ENCODE measurements at places on chromosomes 7 and 10. TPM values are rescaled to one million over a fixed set of nuclear protein-coding genes. Genes with fewer than 3 reads are reported as not detected.

GRID1 gene
- not detected for total RNA-seq

- no peaks in the 10 kb centered on the region for H3K27me3 ChIP-seq
- no peaks in the 10 kb centered on the region for H3K4me1 ChIP-seq
- H3K36me3 ChIP-seq = no peaks in the 10 kb centered on the region
- no peak overlapping the region for H3K4me3 ChIP-seq
- no peak overlapping the region for H3K27ac ChIP-seq
Measured at GRCh38 chr10:34109952-34110702, 705.0 kb downstream of the PARD3 start.

FAM185A gene
- total RNA-seq = 10.8 TPM

GRCh38 chr10:98285416-98285815, 17.4 kb upstream of the LOXL4 start:
- no peak overlapping the region for H3K27ac ChIP-seq
- H3K4me1 ChIP-seq = no peaks in the 10 kb centered on the region
- no peak overlapping the region for H3K4me3 ChIP-seq
- H3K36me3 ChIP-seq = no peaks in the 10 kb centered on the region

- H3K36me3 ChIP-seq = peaks cover 46% of the 10 kb centered on the region
- peaks cover 57% of the 10 kb centered on the region for H3K4me1 ChIP-seq
- H3K27ac ChIP-seq = no peak overlapping the region
- DNase-seq = no peak
- no peaks in the 10 kb centered on the region for H3K27me3 ChIP-seq
- H3K4me3 ChIP-seq = no peak overlapping the region
Measured at GRCh38 chr10:100183481-100183880, 2.3 kb downstream of the ERLIN1 start.

GRID2IP gene
- total RNA-seq = 0.14 TPM

DNA sequence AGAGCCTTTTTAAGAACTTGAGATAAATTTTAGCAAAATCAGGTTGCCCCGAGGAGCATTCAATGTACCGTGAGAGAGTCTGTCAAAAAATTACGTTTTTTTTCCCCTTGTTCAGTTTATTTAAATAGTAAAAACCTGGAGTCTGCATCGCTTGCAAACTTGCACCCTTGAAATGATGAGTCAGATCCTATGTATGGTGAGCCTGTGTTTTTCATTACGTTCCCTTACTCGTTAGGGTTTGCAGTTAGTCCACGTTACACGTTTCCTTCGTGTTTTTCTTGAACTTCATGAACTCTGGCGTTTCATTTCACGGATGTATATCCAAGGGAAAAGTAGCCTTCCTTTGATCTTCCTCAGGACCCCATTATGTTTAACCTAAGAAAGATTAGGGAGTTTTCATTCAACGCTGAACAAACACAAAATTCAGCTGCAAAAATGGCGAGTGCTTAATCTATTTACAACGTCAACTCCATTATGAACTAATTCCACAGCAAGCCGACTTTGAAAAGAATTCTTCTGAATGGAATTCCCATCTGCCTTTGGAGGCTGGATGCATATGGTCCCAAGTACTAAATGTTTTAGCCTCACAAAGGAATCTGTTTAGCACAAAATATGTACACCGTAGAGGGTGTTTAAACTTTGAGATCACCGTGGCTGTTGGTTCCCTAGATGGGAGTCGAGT, 182.4 kb downstream of the MYOF start:
- no peaks in the 10 kb centered on the region for H3K4me1 ChIP-seq
- no peak overlapping the region for H3K27ac ChIP-seq
- H3K4me3 ChIP-seq = no peak overlapping the region
- peaks cover 13% of the 10 kb centered on the region for H3K27me3 ChIP-seq
- DNase-seq = no peak
- no peaks in the 10 kb centered on the region for H3K36me3 ChIP-seq

DNA sequence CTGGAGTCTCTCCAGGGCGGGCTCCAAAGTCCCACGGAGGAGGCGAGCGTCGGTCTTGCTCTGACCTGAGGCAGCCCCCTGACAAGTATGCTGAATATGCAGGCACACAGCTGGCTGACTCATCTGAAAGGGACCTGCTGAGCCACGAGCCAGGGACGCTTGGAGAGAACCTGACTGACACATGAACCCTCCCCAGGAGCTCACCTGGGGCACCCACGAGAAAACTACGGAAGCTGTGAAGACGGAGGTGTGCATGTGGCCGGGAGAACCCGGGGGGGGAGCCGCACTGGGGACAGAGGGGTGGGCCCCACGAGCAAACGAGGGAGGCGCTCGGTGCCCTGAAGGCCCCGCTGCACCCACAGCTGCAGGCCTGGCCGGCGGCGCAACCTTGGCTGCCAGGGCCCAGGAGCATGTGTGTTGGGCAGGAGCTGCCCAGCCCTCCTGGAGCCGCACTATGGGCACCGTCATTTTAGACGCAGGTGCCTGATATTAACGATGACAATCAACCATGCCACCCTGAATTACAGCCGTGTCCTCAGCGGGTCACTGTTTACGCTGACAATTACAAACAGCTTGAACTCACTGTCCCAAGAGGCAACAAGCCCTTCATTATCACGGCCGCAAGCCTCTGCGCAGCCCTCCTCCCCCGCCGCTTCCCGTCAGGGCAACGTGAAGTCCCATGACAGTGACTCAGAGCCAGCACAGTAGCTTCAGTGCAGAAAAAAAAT, 64.7 kb downstream of the DIP2C start:
- H3K27me3 ChIP-seq = peaks cover 12% of the 10 kb centered on the region
- no peak overlapping the region for H3K4me3 ChIP-seq
- H3K36me3 ChIP-seq = no peaks in the 10 kb centered on the region

HGF gene
- not detected for total RNA-seq

DNA sequence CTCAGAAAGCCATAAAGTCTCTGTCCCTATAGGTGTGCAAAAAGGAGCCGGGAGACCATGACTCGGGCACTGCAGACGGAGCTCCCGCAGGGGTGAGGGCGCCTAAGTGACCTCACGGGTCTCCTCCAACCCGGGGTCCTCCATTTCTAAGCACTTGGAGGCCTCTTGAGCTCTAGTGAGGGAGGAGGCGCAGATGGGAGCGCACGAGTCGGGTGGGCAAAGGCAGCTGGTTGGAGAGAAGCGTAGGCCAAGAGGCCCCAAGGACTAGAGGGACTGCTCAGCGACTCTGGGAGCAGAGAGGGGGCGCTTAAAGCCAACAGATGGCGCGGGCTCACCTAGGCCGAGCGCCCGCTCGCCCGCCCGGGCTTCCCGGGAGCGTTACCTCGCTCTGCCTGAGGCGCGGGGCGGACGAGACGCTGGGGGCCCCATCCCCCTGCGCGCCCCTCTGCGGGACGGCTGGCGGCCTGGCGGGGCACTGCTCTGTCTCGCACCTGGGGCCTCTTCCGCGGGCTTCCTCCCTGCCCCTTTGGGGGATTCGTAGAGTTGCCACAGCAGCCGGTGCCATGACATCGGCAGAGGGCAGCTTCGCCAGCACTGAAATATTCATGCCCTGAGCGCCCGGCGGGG, 523 bp upstream of the CDH23 start:
- H3K4me1 ChIP-seq = no peaks in the 10 kb centered on the region
- H3K27me3 ChIP-seq = peaks cover 58% of the 10 kb centered on the region
- H3K36me3 ChIP-seq = no peaks in the 10 kb centered on the region
- no peak overlapping the region for H3K4me3 ChIP-seq
- peak; percentile 43 for DNase-seq

OAT gene
- total RNA-seq = 18.7 TPM

DNA sequence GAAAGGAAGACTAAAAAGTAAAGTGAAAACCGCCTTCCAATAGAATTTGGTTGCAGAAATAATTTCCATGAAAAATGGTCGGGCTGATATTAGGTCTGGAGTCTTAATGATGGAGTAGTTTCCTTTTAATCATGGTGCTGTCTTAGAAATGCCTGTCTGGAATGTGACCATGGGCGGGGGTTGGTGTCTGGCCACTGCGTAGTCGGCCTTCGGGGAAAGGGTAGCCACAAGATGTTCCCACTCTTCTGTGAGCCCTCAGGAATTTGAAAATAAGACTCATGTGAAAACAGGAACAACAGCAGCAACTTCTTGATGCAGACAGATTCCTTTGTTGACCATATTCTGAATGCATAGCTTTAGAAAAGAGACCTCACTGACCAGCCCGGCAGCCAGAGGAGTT, 176.8 kb downstream of the KIAA1217 start:
- no peaks in the 10 kb centered on the region for H3K36me3 ChIP-seq
- H3K27me3 ChIP-seq = peaks cover 1% of the 10 kb centered on the region
- no peak overlapping the region for H3K4me3 ChIP-seq
- H3K27ac ChIP-seq = no peak overlapping the region

- H3K4me1 ChIP-seq = no peaks in the 10 kb centered on the region
- H3K36me3 ChIP-seq = no peaks in the 10 kb centered on the region
- no peak for DNase-seq
- H3K27ac ChIP-seq = no peak overlapping the region
Measured at GRCh38 chr10:77592946-77593636, 44.5 kb downstream of the KCNMA1 start.

ZNF804B gene
- not detected for total RNA-seq

DNA sequence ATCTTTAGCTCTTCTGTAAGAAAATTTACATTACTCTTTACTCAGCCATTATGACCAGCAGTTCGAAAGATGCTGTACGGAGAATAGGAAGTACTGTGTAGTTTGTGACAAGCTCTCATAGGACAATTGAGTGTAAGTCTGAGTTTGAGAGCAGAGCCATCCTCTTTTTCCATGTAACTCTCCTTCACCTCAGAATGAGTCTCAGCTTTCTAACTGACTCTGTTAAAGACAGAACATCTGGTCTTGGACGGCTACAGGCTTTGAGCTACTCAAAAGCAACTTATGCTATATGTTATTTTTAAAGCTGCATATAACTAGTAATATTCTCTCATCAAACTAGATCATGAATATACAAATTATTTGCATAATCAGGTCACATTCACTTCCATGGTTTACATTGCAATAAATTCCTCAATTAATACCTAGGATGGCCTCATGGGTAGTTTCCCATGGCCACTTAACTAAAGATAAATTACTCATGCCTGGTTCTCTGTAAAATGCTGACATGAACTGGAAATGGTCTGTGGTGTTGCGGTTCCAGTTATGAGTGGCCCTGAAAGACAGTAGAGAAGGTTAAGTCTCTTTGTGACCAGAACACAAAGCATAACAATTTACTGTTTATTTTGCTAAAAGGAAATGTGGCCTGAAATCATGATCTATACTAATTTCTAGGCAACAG, 358.7 kb downstream of the PHF14 start:
- H3K27ac ChIP-seq = no peak overlapping the region
- DNase-seq = peak; percentile 77
- no peak overlapping the region for H3K4me3 ChIP-seq
- H3K36me3 ChIP-seq = no peaks in the 10 kb centered on the region
- peaks cover 6% of the 10 kb centered on the region for H3K27me3 ChIP-seq

SYT15 gene
- total RNA-seq = 1.5 TPM

- H3K36me3 ChIP-seq = no peaks in the 10 kb centered on the region
- no peaks in the 10 kb centered on the region for H3K4me1 ChIP-seq
- H3K27ac ChIP-seq = no peak overlapping the region
Measured at GRCh38 chr10:114273910-114274309, 34.9 kb downstream of the VWA2 start.
